ENCODE measurements at places on chromosomes 4 and X.

- no peak for DNase-seq
These were observed 96.6 kb downstream of the ADRA2C start for GRCh38 chr4:3862640-3863420.

DNA sequence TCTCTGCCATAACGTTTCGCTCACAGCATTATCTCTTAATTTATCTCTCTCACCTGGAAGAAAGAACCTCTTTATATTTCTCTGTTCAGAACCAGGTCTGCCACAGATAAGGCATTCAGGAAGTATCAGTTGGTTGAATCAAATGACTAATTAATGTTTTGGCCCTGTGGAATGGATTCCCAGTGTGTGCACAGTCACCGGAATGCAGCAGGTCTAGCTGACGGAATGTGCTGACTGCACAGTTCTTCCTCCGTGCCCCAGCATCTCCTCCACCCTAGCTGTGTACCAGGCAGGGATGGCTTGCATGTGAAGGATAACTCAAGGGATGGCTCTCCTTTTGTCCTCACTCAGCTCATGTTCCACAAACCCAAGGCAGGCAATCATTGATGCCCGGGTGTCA, 141.8 kb upstream of the MSX1 start:
- DNase-seq, result no peak

DNA sequence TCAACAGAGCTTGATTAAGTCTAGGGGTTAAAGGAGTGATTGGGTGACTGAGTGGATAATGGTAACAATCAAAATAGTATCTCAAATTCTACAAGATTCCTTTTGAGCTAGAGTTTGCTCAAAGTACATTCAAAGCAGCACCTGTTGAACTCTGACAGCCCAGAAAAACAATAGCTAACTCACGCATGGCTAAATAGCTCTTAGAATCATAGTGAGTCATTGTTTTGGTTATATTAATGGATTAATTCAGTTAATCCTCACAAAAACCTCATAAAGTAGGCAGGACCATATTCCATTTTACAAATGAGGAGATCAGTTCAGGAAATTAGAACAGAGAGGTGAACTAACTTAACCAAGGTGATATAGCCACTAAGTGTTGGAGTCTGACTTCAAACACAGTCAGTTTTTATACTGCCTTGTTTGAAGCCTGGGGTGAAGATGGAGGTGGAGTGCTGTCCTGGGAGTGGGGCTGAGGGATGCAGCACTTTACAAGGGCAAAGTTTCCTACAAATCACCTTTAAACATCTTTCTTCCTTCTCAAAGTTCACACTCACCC, 35.9 kb upstream of the PPM1K start:
- DNase-seq, result no peak

DNA sequence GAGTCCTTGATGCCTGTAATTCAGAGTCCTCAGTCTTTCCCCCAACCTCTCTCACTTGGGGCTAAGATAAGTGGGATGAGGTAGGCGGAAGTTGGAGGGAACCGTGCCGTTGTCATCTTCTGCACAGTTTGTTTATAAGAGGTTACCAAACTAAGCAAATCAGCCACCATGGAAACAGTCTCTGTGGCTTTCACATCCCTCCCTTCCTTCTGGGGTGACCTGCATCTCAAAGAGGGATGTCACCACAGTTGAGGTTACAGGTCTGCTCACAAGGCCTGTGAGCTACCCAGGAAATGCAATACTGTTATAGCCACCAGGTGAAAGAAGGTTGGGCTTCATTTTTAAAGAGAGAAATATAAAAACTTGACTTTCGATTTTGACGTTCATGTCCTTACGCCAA, 26.3 kb downstream of the RTL5 start:
- DNase-seq, result peak; percentile 86

GRCh38 chr4:15378062-15378461, 49.8 kb upstream of the C1QTNF7 start:
- no peak for DNase-seq

GRCh38 chr4:117545039-117545438, 459.7 kb upstream of the TRAM1L1 start:
- no peak for DNase-seq

DNA sequence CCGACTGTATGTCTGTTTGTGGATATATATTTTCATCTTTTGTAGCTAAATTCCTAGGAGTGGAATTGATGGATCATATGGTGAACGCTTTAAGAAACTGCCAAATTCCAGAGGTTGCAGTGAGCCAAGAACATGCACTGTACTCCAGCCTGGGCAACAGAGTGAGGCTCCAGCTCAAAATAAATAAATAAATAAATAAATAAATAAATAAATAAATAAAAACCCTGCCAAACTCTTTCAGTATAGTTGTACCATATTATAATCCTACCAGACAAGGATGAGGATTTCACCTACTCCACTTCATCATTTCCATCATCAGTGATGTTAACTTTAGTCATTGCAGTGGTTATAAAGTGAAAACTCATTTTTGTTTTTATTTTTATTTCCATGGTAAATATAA, 325.1 kb upstream of the ANXA10 start:
- no peak for DNase-seq

DNA sequence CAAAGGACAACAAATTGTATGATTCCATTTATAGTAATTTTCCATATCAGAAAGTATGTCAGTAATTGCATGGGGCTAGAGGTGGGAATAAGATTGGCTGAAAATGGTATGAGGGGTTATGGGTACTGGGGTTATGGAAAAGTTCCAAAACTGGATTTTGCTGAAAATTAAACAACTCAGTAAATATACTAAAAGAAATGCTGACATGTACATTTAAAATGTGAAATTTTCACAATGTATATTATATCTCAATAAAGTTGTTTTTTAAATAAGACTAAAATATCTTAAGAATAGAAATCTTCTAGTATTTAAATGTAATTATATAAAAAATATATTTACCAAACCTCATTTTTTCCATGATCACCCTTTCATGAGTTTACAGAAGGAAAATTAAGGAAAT, 844.9 kb upstream of the SLIT2 start:
- DNase-seq, result no peak

DNA sequence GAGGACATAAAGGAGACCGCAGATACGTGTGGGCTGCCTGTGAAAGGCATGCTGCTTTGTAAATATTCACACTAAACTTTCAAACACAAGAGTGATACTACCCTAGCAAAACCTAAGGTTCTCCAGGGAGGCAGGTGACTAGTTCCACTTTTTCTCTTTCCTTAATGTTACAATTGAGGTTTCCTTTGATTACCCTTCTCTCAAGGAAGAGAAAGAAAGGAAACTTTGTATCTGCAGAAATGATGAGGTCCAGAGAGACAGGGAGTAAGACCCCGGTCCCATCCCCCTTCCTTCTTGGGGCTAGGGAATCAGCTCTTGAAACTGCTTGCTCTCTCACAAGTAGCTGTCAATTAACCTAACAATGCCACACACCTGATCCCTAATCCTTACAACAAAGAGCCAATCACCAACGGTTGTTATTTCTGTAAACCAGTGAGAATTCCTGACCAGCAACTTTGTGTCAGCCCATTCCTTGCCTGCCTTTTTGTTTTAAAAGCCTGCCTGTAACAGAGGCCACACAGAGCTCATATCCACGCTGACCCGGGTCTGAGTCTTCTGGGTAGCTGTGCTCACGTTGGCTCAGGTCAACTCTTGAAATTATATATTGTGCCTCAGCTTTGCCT, 754.8 kb upstream of the FRG1 start:
- no peak for DNase-seq

DNA sequence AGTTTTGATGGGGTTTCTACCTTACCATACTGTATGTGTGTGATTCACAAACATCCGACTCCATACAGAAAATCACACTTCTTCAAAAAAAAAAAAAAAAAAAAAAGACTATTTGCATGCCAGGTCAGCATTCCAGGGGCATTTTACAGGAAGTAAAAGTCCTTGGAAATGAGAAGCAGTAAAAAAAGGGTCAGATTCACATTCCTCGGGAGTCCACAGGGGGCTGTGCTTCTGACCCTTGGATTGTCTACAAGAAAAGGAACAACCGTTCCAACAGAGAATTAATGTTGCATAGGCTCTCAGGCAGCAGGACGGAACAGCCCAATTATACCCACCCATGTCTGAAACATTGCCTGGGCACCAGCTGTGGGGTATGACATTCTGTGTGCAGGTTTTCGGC, 290.3 kb downstream of the LDB2 start:
- DNase-seq, result no peak

GRCh38 chr4:61994036-61994435, 793.9 kb downstream of the ADGRL3 start:
- no peak for DNase-seq

DNA sequence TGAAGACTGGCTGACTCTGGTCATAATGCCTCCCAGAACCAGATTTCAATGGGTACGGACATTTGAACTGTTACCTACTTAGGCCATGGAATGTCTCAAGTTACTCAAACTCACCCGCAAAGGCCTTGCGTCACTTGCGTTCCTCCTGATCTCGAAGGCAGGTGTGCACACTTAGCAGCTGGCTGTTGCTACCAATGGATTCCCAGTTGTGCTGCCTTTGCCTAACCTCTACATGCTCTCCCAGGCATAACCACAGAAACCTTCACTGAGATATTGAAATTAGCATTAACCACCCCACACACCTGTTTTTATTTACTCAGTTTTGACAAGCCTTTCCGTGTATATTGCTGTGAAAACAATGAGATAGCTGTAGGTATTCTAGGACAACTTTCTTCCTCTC, 2.8 kb downstream of the ERVMER34-1 start:
- no peak for DNase-seq

GRCh38 chr4:6198278-6198677, 2.1 kb downstream of the JAKMIP1 start:
- DNase-seq, result peak; percentile 73
